ENCODE measurements at places on chromosomes 1 and 21. TPM values are rescaled to one million over a fixed set of nuclear protein-coding genes. Genes with fewer than 3 reads are reported as not detected.

The KCNA3 gene
- total RNA-seq = 23.9 TPM

The SLC30A2 gene
- total RNA-seq = not detected

The PROX1 gene
- total RNA-seq = not detected

The C1orf167 gene
- total RNA-seq = not detected

The KIAA0040 gene
- 31.8 TPM for total RNA-seq

The CD34 gene
- 0.04 TPM for total RNA-seq

The OR2L13 gene
- total RNA-seq = not detected

The MASP2 gene
- total RNA-seq = 0.15 TPM

The FLG2 gene
- total RNA-seq = not detected

The AGMAT gene
- 19.6 TPM for total RNA-seq

The TRAPPC10 gene
- total RNA-seq = 50.5 TPM

The C1QC gene
- not detected for total RNA-seq

The FCRL6 gene
- 0.21 TPM for total RNA-seq

The KCNN3 gene
- total RNA-seq = 0.10 TPM

The DYNLT4 gene
- total RNA-seq = not detected

The ELF3 gene
- total RNA-seq = 0.19 TPM

The SLAMF8 gene
- 2.8 TPM for total RNA-seq

The PADI4 gene
- total RNA-seq = 0.63 TPM

The PLD5 gene
- not detected for total RNA-seq

The CNKSR1 gene
- 0.84 TPM for total RNA-seq

The ADAM30 gene
- total RNA-seq = not detected

The HNRNPCL4 gene
- total RNA-seq = not detected

The SPRR2B gene
- total RNA-seq = not detected

The FMO3 gene
- total RNA-seq = not detected

The TBX15 gene
- not detected for total RNA-seq

The TMEM269 gene
- total RNA-seq = not detected

The TOMM20 gene
- total RNA-seq = 123 TPM

The SHISAL2A gene
- 13.1 TPM for total RNA-seq

The PTPN22 gene
- total RNA-seq = 73.3 TPM

The HPCA gene
- total RNA-seq = not detected

The RAB7B gene
- not detected for total RNA-seq

The TMEM125 gene
- total RNA-seq = not detected

The TNFRSF9 gene
- total RNA-seq = 263 TPM

The HDAC1 gene
- 160 TPM for total RNA-seq

The ATP1A4 gene
- not detected for total RNA-seq

The RPRD2 gene
- 20.4 TPM for total RNA-seq

The EXO1 gene
- 81.1 TPM for total RNA-seq

The CBS gene
- total RNA-seq = 14.1 TPM

The FHL3 gene
- total RNA-seq = 20.5 TPM

The ZNF593OS gene
- total RNA-seq = not detected

The OR2L2 gene
- 0.06 TPM for total RNA-seq

The ZNF648 gene
- not detected for total RNA-seq

The ATP6V1G3 gene
- not detected for total RNA-seq

The CLCA1 gene
- not detected for total RNA-seq

The SHE gene
- total RNA-seq = not detected

The RRP15 gene
- 40.3 TPM for total RNA-seq

The ERICH3 gene
- total RNA-seq = not detected

The OR2T35 gene
- total RNA-seq = not detected

The KIF26B gene
- 0.17 TPM for total RNA-seq

The CFAP57 gene
- 0.25 TPM for total RNA-seq

The NUDT4B gene
- total RNA-seq = not detected
